ENCODE measurements at places on chromosomes 16 and 17.

GRCh38 chr16:21166561-21166961 is 8.1 kb downstream of the LDAF1 start:
- no peak overlapping the region for H3K27ac ChIP-seq
- peaks cover 6% of the 10 kb centered on the region for H3K36me3 ChIP-seq
- no peak for DNase-seq
- no peaks in the 10 kb centered on the region for H3K27me3 ChIP-seq
- no peaks in the 10 kb centered on the region for H3K4me1 ChIP-seq

- peak; percentile 91 for DNase-seq
- H3K27ac ChIP-seq: peak overlapping the region; percentile 100
- peaks cover 2% of the 10 kb centered on the region for H3K36me3 ChIP-seq
- H3K4me3 ChIP-seq: peak overlapping the region; percentile 76
- peaks cover 50% of the 10 kb centered on the region for H3K4me1 ChIP-seq
Observed at GRCh38 chr16:11224894-11225676, 30.9 kb downstream of the SOCS1 start.

DNA sequence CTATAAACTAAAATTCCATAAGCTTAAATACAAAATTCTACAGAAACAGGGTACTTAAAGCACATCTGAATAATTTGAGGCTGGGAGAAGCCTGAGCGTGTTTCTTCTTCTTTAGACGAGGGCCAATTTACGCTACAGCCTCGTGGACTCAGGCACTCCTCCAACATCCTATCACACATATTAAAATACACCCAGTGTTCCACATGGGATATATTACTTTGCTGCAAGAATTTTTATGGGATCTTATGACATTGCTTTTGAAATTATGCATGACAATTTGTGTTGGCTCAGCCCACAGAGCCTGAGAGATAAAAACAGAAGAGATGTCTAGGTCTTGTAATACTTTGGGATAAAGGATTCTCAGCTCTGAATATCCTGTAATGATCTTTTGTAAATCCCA is 3.5 kb upstream of the TANGO6 start:
- DNase-seq: no peak
- peaks cover 3% of the 10 kb centered on the region for H3K36me3 ChIP-seq
- H3K4me1 ChIP-seq: peaks cover 9% of the 10 kb centered on the region
- H3K4me3 ChIP-seq: no peak overlapping the region

GRCh38 chr17:2656283-2656682 is 55.3 kb downstream of the CLUH start:
- no peaks in the 10 kb centered on the region for H3K27me3 ChIP-seq
- peaks cover 40% of the 10 kb centered on the region for H3K36me3 ChIP-seq
- no peak overlapping the region for H3K4me3 ChIP-seq
- no peak overlapping the region for H3K27ac ChIP-seq
- H3K4me1 ChIP-seq: peaks cover 38% of the 10 kb centered on the region

GRCh38 chr17:81680150-81680549 is 3.4 kb downstream of the ARL16 start:
- H3K27ac ChIP-seq: no peak overlapping the region
- H3K4me3 ChIP-seq: no peak overlapping the region
- peaks cover 10% of the 10 kb centered on the region for H3K36me3 ChIP-seq
- peaks cover 13% of the 10 kb centered on the region for H3K4me1 ChIP-seq

GRCh38 chr16:86353148-86353547 is 157.2 kb upstream of the FOXF1 start:
- no peaks in the 10 kb centered on the region for H3K4me1 ChIP-seq
- no peak overlapping the region for H3K27ac ChIP-seq
- DNase-seq: no peak
- peaks cover 35% of the 10 kb centered on the region for H3K27me3 ChIP-seq
- H3K4me3 ChIP-seq: no peak overlapping the region

- H3K27ac ChIP-seq: no peak overlapping the region
- no peak overlapping the region for H3K4me3 ChIP-seq
- peaks cover 11% of the 10 kb centered on the region for H3K4me1 ChIP-seq
- H3K36me3 ChIP-seq: no peaks in the 10 kb centered on the region
- DNase-seq: peak; percentile 67
Observed at GRCh38 chr17:79844869-79845600, 5.8 kb upstream of the CBX4 start.

DNA sequence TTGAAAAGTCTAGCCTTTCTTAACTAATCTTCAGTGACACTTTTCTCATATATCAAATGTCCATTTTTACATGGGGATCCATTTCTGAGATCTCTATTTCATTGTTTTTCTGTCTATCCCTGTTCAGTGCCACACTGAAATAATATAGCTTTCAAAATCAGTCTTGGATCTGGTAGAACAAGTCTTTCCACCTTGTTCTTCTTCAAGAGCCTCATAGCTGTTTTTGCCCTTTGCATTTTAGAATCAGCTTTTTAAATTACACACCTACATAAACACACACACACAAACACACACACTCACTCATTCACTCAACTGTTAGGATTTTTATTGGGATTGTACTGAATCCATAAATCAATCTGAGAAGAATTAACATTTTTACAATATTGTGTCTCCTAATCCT is 19.2 kb downstream of the GSDMB start:
- H3K27ac ChIP-seq: no peak overlapping the region
- peaks cover 10% of the 10 kb centered on the region for H3K4me1 ChIP-seq
- DNase-seq: no peak
- H3K36me3 ChIP-seq: peaks cover 7% of the 10 kb centered on the region
- no peak overlapping the region for H3K4me3 ChIP-seq

DNA sequence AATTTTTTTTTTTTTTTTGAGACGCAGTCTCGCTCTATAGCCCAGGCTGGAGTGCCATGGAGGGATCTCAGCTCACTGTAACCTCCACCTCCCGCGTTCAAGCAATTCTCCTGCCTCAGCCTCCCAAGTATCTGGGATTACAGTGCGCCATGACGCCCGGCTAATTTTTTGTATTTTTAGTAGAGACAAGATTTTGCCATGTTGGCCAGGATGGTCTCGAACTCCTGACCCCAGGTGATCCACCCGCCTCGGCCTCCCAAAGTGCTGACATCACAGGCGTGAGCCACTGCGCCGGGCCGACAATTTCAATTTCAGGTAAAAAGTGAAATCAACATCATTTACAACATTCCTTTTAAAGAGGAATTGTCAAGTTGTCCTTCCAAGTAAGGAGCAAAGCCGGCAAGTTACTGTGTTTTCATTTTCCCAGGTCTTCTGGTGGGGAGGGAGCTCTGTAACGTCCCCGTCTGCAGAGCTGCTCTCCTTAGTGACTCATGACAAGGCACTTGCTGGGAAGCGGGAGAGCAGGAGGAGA is 873 bp downstream of the NPLOC4 start:
- peaks cover 12% of the 10 kb centered on the region for H3K36me3 ChIP-seq
- H3K27ac ChIP-seq: peak overlapping the region; percentile 87
- H3K4me1 ChIP-seq: peaks cover 19% of the 10 kb centered on the region
- H3K27me3 ChIP-seq: no peaks in the 10 kb centered on the region
- no peak for DNase-seq
- H3K4me3 ChIP-seq: peak overlapping the region; percentile 95

DNA sequence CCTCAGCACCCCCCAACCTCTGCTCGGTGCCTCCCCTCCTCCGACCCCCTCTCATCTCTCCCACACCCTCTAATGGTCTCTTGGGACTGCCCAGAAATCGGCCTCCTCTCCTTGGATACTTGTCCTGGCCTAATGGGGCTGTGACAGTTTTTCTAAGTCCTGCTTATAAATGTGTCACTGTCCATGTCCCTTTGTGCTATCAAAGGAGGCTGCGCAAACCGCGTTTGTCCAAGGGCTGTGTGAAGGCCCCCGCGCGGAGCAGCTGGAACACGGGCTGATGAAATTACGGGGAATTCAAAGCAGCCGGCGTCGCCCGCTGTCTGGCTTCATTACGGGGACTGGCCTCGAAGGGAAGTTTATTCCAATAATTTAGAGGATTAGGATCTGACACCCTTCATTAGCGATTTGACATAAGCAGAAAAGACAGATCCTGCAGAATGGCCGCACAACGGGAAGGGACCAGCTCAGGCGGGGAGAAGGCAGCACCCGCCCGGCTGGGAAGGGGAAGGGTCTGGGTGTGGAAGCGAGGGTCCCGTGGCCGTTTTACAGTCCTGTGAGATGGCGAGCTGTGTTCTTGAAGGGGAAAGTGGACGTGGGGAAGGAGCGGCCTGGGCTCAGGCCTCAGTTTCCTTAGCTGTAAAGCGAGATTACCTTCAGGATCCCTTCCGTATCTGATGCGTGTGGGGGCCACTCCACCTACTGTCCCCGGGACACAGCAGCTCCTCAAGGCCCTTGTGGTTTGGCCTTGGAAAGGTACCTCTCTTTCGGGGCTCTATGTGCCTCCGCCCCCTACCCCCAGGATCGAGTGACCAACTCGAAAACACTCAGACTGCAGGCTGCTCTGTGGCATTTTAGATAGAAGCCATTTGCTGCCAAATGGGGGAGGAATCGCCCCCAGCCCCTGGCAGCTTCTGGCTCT is 1.6 kb upstream of the WFIKKN2 start:
- no peaks in the 10 kb centered on the region for H3K4me1 ChIP-seq
- DNase-seq: no peak
- H3K36me3 ChIP-seq: no peaks in the 10 kb centered on the region
- no peak overlapping the region for H3K4me3 ChIP-seq
- peaks cover 9% of the 10 kb centered on the region for H3K27me3 ChIP-seq

- peaks cover 3% of the 10 kb centered on the region for H3K27me3 ChIP-seq
- H3K4me3 ChIP-seq: peak overlapping the region; percentile 9
- H3K4me1 ChIP-seq: peaks cover 48% of the 10 kb centered on the region
- DNase-seq: no peak
- no peaks in the 10 kb centered on the region for H3K36me3 ChIP-seq
Observed at GRCh38 chr17:335691-336090, 16.9 kb downstream of the RPH3AL start.

DNA sequence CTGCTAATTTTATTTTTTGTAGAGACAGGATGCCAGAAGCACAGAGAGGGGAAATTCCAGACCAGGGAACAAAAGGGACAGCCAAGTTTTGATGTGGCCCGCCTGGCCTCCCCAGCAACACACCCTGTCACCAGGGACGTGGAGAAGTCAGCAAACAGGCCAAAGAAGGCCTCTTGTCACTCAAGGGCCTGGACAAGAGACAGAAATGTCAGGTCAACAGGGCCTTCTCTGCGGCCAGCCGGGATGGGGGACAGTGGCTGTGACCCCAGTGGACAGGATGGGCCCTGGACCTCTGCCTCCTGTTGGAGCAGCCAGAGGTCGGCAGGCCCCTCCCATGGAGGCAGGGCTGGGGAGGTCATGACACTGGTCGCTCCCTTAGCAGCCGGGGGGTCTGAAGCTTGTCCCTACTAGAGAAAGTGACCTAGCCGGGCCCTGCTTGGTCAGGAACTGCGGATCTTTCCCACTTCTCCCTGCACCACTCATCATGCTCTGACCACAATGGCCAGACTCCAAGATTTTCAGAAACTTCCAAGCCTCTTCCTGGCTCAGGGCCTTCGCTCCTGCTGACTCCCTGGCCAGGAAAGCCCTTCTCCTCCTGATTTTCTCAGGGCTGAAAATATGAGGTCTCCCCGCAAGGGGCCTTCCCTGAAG is 9.2 kb upstream of the TVP23A start:
- H3K27ac ChIP-seq: no peak overlapping the region
- no peaks in the 10 kb centered on the region for H3K4me1 ChIP-seq
- H3K4me3 ChIP-seq: no peak overlapping the region
- H3K36me3 ChIP-seq: no peaks in the 10 kb centered on the region

GRCh38 chr17:3801792-3802191 is 804 bp upstream of the ITGAE start:
- H3K27me3 ChIP-seq: no peaks in the 10 kb centered on the region
- H3K4me3 ChIP-seq: no peak overlapping the region
- DNase-seq: no peak
- peaks cover 16% of the 10 kb centered on the region for H3K4me1 ChIP-seq

GRCh38 chr17:51097708-51098446 is 22.8 kb downstream of the SPAG9 start:
- peaks cover 3% of the 10 kb centered on the region for H3K27me3 ChIP-seq
- peaks cover 6% of the 10 kb centered on the region for H3K36me3 ChIP-seq
- H3K4me3 ChIP-seq: no peak overlapping the region

DNA sequence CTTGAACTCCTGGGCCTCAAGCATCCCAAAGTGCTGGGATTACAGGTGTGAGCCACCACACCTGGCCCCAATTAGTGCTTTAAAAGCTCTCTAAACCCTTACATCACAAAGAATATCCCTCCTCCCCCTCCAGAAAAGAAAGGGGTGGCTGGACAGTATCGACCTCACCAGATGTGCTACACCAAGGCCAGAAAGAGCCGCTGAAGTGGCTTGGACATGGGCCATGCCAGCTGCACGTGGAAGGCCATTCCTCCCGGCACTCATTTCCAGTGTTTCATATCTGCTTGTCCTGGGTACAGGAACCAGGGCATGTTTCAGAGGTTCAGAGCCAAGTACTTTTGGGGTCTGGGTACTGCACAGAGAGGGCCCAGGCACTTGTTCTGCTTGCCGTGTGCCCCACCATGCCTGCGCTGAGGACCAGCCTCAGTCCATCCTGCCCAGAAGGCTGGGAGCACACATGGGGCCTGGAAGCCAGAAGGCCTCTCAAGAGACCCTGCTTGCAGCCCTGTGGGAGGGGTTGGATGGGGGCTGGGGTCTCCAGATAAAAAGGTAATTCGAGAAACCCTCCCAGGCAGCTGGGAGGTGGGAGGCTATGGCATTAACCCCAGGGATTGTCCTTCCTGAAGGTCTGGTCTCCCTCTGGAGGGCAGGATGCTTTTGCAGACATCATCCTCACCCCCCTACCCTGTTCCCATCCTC is 3.5 kb upstream of the SRRM2 start:
- H3K4me1 ChIP-seq: peaks cover 14% of the 10 kb centered on the region
- no peaks in the 10 kb centered on the region for H3K27me3 ChIP-seq
- DNase-seq: no peak
- H3K27ac ChIP-seq: no peak overlapping the region
- H3K36me3 ChIP-seq: peaks cover 25% of the 10 kb centered on the region

- H3K27me3 ChIP-seq: peaks cover 54% of the 10 kb centered on the region
- H3K27ac ChIP-seq: no peak overlapping the region
- no peaks in the 10 kb centered on the region for H3K36me3 ChIP-seq
- DNase-seq: peak; percentile 19
- H3K4me3 ChIP-seq: peak overlapping the region; percentile 29
Observed at GRCh38 chr17:79841369-79842135, 2.3 kb upstream of the CBX4 start.

GRCh38 chr16:58515125-58515870 is at the start of gene SETD6:
TSS of gene SETD6 (plus strand) at chr16:58515517. CDS start at chr16:58515538, 21 bp downstream.
- peaks cover 40% of the 10 kb centered on the region for H3K4me1 ChIP-seq
- peak within 1 kb of the TSS; percentile 85 for H3K27ac ChIP-seq
- H3K4me3 ChIP-seq: peak within 1 kb of the TSS; percentile 96
- peaks cover 20% of the 10 kb centered on the region for H3K36me3 ChIP-seq

DNA sequence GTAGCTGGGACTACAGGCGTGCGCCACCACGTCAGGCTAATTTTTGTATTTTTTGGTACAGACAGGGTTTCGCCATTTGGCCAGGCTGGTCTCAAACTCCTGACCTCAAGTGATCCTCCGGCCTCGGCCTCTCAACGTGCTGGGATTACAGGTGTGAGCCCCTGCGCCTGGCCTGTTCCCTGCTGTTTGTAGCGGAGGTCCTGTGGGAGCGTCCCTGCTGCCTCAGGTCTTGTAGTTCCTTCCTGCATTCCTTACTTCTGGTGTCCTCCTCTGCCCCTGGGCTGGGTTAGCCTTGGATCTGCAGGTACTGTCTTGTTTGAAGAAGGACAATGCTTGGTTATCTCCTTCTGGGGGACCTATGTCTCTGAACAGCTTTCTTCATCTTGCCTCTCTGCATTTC is 23.6 kb upstream of the G6PC1 start:
- no peak overlapping the region for H3K4me3 ChIP-seq
- H3K36me3 ChIP-seq: no peaks in the 10 kb centered on the region
- H3K4me1 ChIP-seq: no peaks in the 10 kb centered on the region
- no peak overlapping the region for H3K27ac ChIP-seq
